ENCODE measurements at places on chromosomes 7 and 10.

GRCh38 chr7:91098566-91098965, 165.7 kb upstream of the FZD1 start:
- no peak for DNase-seq

DNA sequence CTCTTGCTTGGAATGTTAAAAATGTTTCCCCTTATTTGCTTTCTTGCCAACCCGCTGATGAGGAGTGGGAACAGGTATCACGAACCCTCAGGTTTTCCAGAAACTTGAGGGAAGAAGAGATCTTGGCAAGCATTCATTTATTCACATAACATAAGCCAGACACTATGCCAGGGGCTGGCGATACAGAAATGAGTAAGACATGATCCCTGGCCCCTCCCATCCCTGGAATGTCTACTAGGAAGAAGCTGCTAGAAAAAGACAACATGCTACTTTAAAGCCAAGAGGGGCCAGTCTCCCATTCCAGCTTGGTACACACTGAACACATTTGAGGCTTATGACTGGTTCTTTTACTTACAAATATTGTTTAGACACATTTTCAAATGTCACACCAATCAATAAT, 26.4 kb downstream of the SLC35B4 start:
- DNase-seq, result no peak

- DNase-seq, result no peak
Observed at GRCh38 chr7:25964483-25964991, 187.5 kb upstream of the NFE2L3 start.

DNA sequence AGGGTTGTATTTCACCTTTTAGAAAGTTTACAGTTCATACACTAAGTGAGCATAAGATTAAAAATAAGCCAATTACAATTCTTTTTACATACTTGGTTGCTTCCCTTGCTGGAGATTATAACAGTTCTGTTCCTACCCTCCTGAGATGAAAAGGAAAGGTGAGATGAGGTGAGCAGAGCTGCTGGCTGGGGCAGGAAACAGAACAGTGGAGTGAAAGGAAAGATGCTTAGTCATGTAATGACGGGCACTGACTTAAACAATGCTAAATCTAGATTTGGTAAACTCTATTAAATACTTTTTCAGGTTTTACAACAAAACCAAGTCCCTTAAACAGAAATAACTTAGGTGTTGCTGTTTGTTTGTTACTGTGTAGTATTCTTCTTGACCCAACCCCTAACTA, 19.9 kb upstream of the ZEB1 start:
- no peak for DNase-seq

- no peak for DNase-seq
Observed at GRCh38 chr7:4209126-4209525, 473.0 kb upstream of the FOXK1 start.

DNA sequence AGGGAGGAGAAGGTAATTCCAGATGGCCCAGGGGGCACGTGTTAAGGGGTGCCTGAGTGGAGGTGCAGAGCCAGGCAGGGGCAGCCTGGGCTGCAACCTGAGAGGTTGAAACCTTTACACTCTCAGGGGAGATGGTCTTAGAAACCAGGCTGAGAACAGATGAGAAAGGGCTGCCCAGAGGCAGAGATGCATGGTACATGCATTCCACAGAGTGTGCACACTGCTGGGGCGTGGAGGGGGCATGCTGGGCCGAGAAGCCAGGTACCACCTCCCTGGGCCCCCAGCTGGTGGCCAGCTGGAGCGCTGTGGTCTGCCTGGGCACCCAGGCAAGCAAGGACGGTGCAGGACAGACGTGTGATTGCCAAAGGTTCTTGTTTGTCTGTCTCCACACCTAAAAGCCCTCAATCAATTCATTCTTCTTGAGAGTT, 14.1 kb upstream of the CSGALNACT2 start:
- no peak for DNase-seq

- no peak for DNase-seq
Observed at GRCh38 chr7:151342811-151343210, 1.2 kb downstream of the NUB1 start.

GRCh38 chr10:124223711-124224085, 130.3 kb upstream of the CHST15 start:
- no peak for DNase-seq

- DNase-seq, result no peak
Observed at GRCh38 chr10:106872176-106872575, 292.3 kb downstream of the SORCS1 start.

GRCh38 chr10:58414270-58415041, 29.2 kb downstream of the TFAM start:
- DNase-seq, result no peak

DNA sequence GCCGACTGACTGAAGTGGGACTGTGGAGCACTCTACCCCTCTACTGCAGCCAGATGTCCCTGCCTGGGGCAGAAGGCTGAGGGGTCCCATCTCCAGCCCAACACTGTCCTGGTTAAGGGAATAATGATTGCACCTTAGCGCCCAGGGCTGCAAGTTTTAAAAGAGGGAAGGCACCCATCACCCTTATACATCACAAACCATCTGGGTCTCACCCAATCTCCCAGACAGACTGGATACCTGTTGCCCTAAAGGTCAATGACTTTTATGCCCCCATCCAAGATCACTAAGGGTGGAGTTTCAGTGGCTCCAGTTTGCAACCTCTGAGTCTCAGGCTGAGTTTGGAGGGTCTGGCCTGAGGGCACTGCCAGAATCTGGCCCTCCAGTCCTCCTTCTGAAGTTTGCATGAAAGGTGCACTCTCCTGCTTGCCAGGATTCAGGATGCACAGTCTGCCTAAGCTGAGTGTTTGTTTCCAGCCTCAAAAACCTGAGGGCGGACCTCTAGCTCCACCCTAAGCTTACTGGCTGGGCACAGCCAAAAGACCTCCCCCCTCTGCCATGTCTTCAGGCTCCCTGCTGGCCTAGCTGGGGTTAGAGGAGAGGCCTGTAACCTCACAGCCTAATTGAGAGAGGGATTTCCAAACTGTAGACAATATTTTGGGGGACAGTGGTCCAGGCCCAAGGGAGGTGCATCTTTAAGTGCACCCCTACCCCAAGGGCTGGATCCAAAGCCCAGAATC, 2.5 kb upstream of the EMX2 start:
- no peak for DNase-seq

DNA sequence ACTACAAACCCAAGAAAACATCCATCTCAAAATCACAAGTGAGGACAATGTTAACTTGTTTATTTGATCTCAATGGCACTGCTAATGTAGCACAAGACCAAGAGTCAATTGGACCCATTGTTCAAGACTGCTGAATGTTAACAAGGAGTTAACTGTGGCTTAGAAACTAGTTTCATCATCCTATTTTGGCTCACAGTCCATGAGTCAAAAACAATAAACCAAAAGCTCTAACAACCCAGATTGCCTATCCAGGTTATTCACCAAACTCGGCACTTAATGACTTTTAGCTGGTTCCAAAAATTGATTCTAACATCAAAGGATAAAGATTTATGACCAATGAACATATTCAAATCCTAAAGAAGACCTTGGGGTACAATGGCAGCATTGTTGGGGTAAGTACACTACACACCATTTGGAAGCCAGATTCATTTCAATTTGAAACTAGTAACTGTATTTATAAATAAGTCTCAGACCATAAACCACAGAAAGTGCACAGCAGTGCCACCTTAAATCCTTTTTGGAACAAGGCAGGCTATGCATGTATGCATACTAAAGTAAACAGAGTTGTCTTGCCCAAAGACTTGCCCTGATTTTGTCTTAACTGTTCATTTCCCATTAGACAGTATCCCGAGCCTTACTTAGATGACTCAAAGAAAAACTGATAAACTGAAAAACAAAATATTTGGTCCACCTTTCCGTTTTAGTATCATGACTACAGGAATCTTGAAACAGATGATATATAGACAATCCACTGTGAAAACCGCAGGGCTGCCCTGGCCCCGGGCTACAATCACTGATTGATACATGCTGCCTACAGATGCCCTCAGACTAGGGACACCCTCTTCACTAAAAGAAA, 84.5 kb downstream of the SRPK2 start:
- no peak for DNase-seq

DNA sequence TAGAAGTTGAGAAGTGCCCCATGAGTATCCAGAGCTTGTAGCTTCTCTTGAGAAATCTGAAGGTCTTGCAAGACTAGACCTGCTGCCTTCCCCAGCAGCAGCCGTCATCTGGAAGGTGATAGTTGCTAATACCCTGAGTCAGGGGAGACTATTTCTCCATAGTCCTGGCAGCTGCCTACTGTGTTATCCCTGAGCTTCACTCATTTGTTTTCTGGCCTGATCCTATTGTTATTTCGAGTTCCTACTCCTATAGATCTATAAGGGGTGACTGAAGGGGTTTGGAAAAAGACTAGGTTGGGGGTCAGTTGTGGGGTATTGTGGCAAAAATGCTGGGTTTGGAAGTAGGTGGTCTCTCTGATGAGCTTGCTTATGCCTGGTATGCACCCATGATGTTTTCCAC, 297.8 kb downstream of the CNTNAP2 start:
- DNase-seq, result no peak

GRCh38 chr7:46396481-46396880, 475.4 kb upstream of the IGFBP3 start:
- DNase-seq, result no peak

GRCh38 chr10:43196131-43196980, 58.1 kb downstream of the CSGALNACT2 start:
- no peak for DNase-seq

- DNase-seq, result no peak
Observed at GRCh38 chr10:5818894-5819293, 5.7 kb upstream of the GDI2 start.

- DNase-seq, result no peak
Observed at GRCh38 chr10:120646738-120647456, 189.9 kb downstream of the PLPP4 start.

GRCh38 chr10:94042834-94043175, 49.1 kb downstream of the PLCE1 start:
- DNase-seq, result no peak

GRCh38 chr10:95792874-95793285, 36.9 kb downstream of the ENTPD1 start:
- DNase-seq, result no peak

DNA sequence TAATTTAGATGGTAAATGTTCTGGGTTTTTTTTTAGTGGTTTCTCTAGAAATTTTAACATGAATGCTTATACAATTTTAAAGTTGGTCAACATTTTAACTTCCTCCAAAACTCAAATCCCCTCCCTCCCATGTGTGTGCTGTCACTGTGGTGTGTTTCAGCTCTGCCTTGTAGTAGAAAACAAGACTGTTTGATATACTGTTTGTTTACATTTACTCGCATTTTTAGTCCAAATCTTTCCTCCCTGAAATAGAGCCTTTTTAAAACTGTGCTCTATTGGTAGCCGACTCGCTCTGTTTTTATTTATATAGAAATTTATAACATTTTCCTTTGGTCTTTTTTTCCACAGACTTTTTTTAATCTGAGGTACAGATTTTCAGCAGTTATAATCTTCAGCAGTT, 19.3 kb downstream of the PROSER2 start:
- DNase-seq, result no peak

DNA sequence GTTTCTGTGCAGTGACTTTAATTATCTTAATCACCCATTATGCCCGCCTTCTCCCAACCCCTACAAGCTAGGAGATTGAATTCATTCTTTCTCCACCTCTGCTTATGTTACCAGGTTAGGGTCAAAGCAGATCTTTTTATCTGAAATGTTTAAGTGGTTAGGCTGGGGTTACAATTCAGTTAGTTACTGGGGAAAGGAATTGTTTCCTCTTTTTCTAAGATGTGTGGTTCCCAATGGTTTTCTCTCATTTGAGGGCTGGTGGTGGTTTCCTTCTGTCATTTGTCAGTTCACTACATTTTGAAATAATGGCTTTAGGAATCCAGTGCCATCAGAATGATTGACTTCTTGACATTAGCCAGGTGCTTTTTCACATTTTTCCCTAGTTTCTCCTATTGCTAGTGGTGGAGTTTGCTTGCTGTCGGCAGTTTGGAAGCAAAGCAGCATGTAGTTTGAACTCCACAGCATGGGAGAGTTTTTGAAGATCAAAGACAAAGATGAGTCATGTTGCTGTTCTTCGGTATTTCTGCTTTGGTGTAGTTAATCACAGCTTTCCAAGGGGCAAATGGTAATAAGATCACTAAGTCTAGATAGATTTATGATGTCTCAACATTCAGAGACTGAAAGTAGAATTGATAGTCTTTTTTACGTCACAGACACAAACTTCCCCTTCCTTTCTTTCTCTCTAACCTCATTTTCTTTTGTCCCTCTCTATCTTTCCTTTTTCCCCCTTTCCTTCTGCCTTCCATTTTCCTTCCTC, 168.2 kb downstream of the SND1 start:
- DNase-seq, result no peak

DNA sequence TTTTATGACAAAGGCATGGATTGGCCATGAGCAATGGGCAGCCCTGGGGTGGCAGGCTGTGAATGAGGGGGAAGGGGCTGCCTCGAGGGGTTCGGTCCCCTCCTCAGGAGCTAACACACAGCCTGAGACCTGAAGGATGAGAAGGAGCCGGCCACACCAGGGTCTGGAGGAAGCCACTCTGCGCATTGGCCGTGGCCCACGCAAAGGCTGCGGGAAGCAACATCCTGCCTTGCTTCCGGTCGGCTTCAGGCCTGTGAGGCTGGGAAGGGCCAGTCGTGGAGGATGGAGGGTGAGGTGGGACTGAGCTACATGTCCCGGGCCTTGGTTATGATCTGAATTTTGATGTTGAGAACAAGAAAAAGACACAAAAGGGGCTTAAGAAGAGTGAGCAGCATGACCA, 49.4 kb downstream of the RGS10 start:
- no peak for DNase-seq

All from activated naive CD4-positive, alpha-beta T cell (primary cell).